ENCODE measurements at places on chromosomes 12 and 14. TPM values are rescaled to one million over a fixed set of nuclear protein-coding genes. Genes with fewer than 3 reads are reported as not detected.

The OR4E2 gene
- polyA plus RNA-seq, result 0.05 TPM

The SPTB gene
- 15.4 TPM for polyA plus RNA-seq

The C12orf54 gene
- 0.60 TPM for polyA plus RNA-seq

DNA sequence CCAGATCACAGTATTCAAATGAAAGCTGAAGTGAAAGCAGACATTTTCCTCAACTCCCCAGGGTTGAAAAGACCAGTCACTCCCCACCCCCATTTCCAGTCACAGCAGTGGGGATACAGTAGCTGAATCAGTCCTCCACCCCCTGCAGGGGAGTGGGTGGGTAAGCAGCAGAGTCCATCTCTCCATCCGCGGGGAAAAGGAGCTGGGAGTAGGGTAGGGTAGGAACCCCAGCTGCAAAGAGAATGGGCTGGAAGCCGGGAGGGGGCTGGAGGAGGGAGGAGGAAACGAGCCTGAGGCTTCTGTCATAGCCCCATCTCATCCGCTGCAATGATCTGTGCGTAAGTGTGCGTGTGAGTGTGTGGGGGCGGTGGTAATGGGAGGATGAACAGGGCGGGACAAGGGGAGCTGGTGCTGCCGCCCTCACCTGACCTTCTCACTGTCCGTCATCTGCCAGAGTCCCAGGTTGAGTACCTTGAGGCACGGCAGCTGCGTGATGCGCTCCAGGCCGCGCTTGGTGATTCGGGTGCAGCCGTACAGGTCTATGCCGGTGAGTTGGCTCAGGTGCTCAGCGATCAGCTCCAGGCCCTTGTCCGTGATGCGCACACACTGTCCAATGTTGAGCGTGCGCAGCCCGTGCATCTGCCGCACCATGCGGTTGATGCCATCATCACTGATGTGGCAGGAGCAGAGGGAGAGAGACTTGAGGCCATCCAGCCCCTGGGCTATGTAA, 1.8 kb downstream of the FBXL14 start:
- DNase-seq, result no peak

DNA sequence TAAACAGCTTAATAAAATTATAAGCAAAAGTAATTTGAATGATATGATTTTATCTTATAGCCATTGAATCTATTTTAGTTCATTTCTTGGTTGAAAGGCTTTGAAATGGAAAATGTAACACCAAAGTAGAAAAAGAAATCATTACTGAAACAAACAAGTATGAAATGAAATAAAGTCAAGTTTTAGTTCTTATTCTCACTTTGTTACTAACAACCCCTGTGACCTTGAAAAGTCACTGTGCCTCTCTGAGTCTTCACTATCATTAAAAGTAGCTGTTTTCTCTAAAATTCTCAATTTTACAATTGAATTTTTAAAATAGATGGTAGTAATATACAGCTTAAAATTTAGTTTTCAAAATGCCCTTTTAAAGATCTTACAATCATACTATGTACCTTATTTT, 32.4 kb upstream of the SLC17A8 start:
- DNase-seq, result no peak

GRCh38 chr12:110234755-110235154, 46.3 kb upstream of the ATP2A2 start:
- DNase-seq, result no peak

DNA sequence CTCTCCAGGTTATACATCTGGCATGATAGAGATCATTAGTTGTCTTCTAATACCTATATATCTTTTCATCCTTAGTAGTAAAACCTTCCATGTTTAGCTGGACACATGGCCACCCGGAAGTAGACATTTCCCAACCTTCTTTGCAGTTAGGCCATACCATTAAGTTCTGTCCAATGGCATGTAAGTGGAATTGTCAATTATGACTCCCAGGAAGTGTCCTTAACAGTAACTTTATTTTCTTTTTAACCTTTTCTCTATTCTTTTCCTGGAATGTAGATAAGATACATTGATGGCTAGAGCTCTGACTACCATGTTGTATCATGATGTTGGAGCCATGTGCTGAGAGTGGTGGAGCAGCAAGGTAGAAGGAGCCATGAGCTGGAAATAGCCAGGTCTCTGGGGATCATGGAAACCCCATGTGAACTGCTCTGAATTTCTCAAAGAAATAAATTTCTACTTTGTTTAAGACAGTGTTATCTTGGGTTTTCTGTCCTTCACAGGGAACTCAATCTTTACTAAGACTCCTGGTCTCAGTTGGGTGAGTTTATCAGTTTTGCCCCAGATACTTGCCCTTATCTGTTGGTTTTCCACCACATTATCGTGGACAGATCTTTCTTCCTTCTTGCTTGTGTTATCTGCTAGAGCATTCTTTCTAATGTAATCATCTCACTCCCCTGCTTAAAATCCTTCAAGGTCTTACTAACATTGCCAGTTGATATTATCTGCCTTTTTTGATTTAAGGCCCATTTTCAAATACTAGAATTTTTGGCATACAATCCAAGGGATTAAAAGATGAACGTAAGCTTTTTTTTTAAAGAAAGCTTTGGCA, 5.1 kb upstream of the LTA4H start:
- DNase-seq, result no peak

- peak; percentile 46 for DNase-seq
Observed at GRCh38 chr14:36553656-36554260, 28.7 kb downstream of the NKX2-8 start.

GRCh38 chr12:94144781-94145180, 3.6 kb upstream of the PLXNC1 start:
- no peak for DNase-seq

Data from left kidney (tissue), 8 donors.